Epithelial cell of proximal tubule (primary cell): ENCODE measurements at places on chromosomes 6 and 20. TPM values are rescaled to one million over a fixed set of nuclear protein-coding genes. Genes with fewer than 3 reads are reported as not detected.

The BTNL2 gene
- 0.63 TPM in 1 of 2 replicates, not detected in the other for total RNA-seq

The STMND1 gene
- 0.14 TPM in 1 of 2 replicates, not detected in the other for total RNA-seq

- DNase-seq = no peak
Measured at GRCh38 chr6:70680396-70680795, 12.7 kb downstream of the SMAP1 start.

The CARMIL1 gene
- total RNA-seq = 27.7 and 29.6 TPM in 2 replicates

DNA sequence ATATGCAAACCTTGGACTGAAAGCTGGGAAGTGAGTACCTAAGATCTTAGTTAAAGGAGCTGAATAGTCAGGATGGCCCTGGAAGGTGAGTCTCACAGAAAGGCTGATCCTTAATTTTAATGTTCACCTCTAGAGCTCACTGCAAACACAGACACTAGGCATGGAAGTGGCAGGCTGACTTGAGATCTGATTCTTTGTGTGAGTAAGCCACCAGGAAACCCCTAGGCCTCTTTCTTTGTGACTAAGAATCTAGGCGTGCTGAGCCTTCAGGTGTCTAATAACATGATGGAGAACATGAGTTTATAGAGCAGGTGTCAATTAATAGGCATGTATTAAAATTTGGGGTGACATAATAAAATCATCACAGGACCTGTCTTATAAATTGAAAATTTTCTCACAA, 642.2 kb downstream of the EYS start:
- no peak for DNase-seq

GRCh38 chr20:37986873-37987601, 46.2 kb downstream of the TTI1 start:
- no peak for DNase-seq

DNA sequence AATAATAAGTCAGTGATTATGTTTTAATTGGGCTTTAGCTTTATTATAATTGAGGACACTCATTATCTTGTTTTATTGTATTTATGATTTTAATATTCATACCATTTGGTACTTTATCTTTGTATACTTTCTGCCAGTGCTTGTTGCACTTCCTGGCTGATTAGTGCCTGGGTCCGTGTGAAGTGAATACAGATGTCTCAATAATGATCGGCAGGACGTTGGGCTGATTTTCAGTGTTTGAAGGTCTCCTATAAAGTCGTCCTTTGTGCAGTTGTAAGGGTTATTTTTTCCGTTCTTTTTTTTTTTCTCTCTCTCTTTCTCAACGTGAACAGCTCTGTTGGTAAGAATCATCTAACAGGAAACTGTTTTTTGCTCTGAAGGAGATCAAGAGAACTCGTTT, 450.0 kb upstream of the POU3F2 start:
- no peak for DNase-seq

The SLC13A3 gene
- 1.2 and 1.6 TPM in 2 replicates for total RNA-seq

The TMX4 gene
- 15.3 and 23.5 TPM in 2 replicates for total RNA-seq
